ENCODE measurements at places on chromosomes 6 and 20. TPM values are rescaled to one million over a fixed set of nuclear protein-coding genes. Genes with fewer than 3 reads are reported as not detected.

SERINC3 gene
- total RNA-seq = 133 TPM

AVP gene
- total RNA-seq = not detected

FNDC11 gene
- total RNA-seq = 1.3 TPM

TFAP2A gene
- 0.47 TPM for total RNA-seq

GCLC gene
- 37.0 TPM for total RNA-seq

HLA-DRB1 gene
- 480 TPM for total RNA-seq

PNPLA1 gene
- total RNA-seq = 0.27 TPM

TRIM40 gene
- total RNA-seq = not detected

SPATS1 gene
- 1.8 TPM for total RNA-seq

MACROD2 gene
- total RNA-seq = 73.0 TPM

LAMA5 gene
- 282 TPM for total RNA-seq

BPIFB3 gene
- not detected for total RNA-seq

TREM2 gene
- 58.5 TPM for total RNA-seq

HSPA12B gene
- total RNA-seq = 36.9 TPM

BIRC7 gene
- 15.9 TPM for total RNA-seq
